Karpas-422 (cell line): ENCODE measurements at places on chromosomes 16 and 17.

- DNase-seq = no peak
Observed at GRCh38 chr17:68511254-68511670, 968 bp upstream of the PRKAR1A start.

GRCh38 chr16:82133798-82134197 is 36.2 kb downstream of the MPHOSPH6 start:
- DNase-seq = no peak

- no peak for DNase-seq
Observed at GRCh38 chr17:79224903-79225302, 150.3 kb downstream of the ENGASE start.

DNA sequence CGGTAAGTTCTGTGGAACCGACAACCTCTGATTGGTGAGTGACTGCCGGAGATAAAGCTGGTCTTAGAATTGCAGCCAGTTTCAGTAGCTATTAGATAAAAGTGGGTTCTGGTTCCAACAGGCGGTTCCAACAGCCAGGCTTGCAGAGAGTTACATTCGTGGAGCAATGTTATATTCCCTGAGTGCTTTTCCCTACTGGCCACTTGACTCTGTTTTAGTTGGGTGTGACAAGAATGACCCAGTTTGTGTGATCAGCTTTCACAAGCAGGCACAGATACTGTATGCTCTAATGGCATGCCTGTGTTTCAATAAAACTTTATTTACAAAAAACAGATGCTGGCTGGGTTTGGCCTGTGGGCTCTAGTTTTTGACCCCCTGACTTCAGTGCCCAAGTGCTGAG is 196.6 kb downstream of the SNX29 start:
- DNase-seq = no peak

DNA sequence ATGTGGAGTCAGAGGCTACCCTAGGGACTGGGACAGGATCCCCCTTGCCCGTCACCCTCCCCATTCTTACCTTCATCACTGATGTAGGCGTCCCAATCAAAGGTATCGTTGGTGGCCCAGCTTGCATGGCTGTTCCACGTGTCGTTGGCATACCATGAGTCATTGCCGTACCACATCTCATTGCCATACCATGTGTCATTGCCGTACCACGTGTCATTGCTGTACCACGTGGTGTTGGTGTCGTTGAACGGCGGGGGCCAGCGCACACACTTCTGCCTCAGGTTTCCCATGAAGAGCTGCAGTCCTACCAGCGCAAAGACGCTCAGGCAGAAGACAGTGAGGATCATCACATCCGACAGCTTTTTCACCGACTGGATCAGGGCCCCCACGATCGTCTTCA is 4.8 kb downstream of the SCN4A start:
- no peak for DNase-seq
